A549 treated with Hydrocortisone at 1 μM for 4 hours (cell line): ENCODE measurements at places on chromosomes 16 and 17. TPM values are rescaled to one million over a fixed set of nuclear protein-coding genes. Genes with fewer than 3 reads are reported as not detected.

Gene CNGB1
- total RNA-seq: 0.06 to 0.18 TPM (median 0.09 TPM) in 5 replicates

Gene C16orf96
- 0.05 to 0.08 TPM (median 0.06 TPM) in 4 of 5 replicates, not detected in the other for total RNA-seq

Gene CCL3
- total RNA-seq: not detected in 5 replicates

Gene CPNE7
- 57.9 to 78.8 TPM (median 76.2 TPM) in 5 replicates for total RNA-seq

Gene FKBP10
- 91.4 to 101 TPM (median 101 TPM) in 5 replicates for total RNA-seq

Gene PRAC2
- not detected in 5 replicates for total RNA-seq

Gene MPDU1
- 109 to 162 TPM (median 117 TPM) in 5 replicates for total RNA-seq

Gene DNASE1L2
- 0.48 to 1.4 TPM (median 1.2 TPM) in 5 replicates for total RNA-seq

Gene SLC6A2
- total RNA-seq: 0.10 to 0.14 TPM (median 0.12 TPM) in 3 of 5 replicates, not detected in the others
